ENCODE measurements at places on chromosomes 1 and 21.
A peak's percentile ranks its signal among the peaks of the same experiment; 100 is the strongest.

DNA sequence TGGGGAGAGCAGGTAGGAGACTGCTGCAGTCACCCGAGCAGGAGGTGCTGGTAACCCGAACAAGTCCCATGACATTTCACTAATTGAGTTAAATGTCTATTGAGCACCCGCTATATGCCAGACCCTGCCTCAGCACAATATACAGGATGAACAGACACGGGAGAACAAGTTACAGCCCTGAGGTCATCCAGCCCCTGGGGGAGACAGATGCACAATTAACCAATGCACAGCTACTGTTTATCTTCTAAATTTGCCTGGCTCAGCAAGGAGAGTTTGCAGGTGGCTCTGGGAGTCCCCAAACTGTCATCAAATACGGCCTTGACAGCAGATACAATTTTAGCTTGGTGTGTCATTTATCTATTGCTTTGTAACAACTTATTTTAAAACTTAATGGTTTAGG lies 18.1 kb downstream of the CITED4 start:
- DNase-seq = no peak

- peak; percentile 9 for DNase-seq
Observed at GRCh38 chr1:53642215-53642555, 96.8 kb downstream of the GLIS1 start.

GRCh38 chr1:199246716-199247115 lies 607.9 kb downstream of the PTPRC start:
- no peak for DNase-seq

DNA sequence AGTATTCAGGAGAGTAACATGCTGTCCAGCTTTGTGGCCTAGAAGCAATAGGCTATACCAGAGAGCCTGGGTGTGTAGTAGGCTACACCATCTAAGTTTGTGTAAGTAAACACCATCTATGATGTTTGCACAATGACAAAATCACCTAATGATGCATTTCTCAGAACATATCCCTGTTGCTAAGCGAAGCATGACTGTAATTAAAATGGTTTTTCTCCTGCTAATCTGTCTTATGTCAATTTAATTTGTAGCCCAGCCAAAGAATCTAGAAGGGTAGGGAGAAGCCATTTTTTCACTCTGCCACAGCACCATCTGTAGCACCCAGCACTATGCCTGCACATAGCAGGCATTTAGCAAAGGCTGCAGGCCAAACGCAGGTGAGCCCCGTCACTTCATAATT lies 2.0 kb upstream of the TTC24 start:
- no peak for DNase-seq

GRCh38 chr1:39620659-39621165 lies 18.7 kb downstream of the HEYL start:
- no peak for DNase-seq

- DNase-seq = no peak
Observed at GRCh38 chr21:25578056-25578961, 29.0 kb downstream of the MRPL39 start.

- DNase-seq = no peak
Observed at GRCh38 chr1:201562257-201562656, 23.3 kb downstream of the NAV1 start.

GRCh38 chr1:16243215-16243610 lies 6.2 kb upstream of the CPLANE2 start:
- DNase-seq = no peak

GRCh38 chr1:201361652-201362504 lies 15.6 kb downstream of the TNNT2 start:
- DNase-seq = peak; percentile 43

- no peak for DNase-seq
Observed at GRCh38 chr1:63922848-63923247, 149.0 kb downstream of the ROR1 start.

DNA sequence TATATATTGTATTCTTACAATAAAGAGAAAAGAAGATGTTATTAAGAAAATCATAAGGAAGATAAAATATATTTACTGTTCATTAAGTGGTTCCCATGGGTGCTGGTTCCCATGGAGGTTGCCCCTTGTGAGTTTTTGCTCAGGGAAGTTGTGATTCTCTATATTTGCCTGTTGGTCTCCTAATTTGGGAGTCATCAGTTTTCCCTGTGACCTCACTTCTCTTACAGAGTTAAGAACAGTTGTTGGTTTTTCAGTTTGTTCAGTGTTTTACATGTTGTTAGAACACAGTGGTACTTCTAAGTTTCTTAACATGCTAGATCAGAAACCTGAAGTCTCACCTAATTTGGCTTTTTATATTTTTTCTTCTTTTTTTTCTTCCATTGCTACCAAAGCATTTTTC lies 109.2 kb downstream of the OSBPL9 start:
- no peak for DNase-seq

DNA sequence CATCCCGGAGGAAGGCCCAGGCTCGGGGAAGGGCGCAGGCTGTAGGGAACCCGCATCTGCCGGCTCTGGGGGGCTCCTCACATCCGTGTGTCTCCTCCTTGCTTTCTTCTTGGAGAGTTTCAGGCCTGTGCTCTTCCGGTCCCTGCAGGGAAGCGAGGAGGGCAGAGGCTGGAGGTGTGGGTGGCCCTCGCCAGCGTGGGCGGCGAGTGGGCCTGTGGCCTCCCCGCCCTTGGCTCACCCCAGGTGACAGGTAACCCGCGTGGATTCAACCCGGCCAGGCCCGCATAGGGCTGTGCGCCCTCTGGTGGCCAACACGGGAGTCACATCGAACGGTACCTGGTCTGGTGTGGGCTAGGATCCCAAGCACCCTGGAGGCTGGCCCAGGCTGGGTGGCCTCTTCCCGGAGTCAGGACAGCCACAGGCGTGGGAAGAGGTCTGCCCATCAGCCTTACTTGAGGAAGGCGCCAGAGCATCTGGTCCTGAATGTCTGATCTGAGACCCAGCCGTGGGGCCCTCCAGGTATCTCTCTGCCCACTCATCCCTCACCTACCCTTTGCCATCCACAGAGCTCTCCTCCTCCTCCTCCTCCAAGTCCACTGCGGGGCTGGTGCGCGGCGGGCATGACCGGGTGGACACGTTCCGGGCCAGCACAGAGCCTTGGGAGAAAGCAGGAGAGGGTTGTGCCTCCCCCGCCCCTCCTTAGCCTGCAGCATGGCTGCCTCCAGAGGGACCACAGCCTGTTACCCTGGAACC lies 9.6 kb upstream of the TNFRSF25 start:
- DNase-seq = peak; percentile 85

GRCh38 chr1:162631546-162632191 lies 595 bp upstream of the DDR2 start:
- no peak for DNase-seq

GRCh38 chr1:109499661-109500536 lies 6.0 kb downstream of the CYB561D1 start:
- DNase-seq = peak; percentile 80

GRCh38 chr21:15653710-15654109 lies 76.1 kb upstream of the USP25 start:
- DNase-seq = no peak

- DNase-seq = no peak
Observed at GRCh38 chr1:51686450-51686849, 69.6 kb downstream of the OSBPL9 start.

DNA sequence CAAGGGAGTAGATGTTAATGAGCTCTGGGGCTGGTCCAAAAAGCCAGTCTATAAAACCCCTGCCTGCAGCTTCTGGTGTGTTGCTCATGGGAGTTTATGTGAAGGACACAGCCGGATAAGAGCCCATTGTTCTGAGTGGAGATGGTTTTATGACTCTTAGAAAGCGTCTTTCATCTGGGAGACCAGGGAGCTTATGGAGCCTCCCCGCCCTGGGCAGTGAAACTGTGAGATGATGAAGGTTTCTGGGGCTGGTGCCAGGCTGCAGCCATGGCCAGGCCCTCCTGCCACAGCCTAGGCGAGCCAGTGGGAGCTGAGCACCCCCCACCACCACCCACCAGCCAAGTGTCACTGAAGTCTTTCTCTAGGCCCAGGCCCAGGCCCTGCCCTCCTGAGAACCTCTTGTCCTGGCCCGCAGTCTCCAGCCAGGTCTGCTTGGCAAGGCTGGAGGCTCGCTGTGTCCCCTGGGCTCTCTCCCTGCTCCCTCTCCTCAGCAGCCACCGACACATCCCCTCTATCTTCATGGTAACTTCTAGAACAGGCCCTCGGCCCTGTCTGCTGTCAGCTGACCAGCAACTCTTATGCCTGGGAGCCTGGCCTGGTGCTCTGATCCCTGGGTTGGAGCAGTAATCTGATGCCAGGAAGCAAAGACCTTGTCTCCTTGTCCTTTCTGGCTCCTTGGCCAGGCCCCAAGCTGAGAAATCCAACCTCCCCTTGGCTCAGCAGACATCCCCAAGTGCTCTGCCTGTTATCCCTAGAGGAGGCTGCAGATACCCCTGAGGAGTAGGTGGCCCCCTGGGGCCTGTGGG lies 7.6 kb upstream of the ARHGEF10L start:
- DNase-seq = no peak

- DNase-seq = no peak
Observed at GRCh38 chr1:236724506-236724905, 38.2 kb downstream of the ACTN2 start.

DNA sequence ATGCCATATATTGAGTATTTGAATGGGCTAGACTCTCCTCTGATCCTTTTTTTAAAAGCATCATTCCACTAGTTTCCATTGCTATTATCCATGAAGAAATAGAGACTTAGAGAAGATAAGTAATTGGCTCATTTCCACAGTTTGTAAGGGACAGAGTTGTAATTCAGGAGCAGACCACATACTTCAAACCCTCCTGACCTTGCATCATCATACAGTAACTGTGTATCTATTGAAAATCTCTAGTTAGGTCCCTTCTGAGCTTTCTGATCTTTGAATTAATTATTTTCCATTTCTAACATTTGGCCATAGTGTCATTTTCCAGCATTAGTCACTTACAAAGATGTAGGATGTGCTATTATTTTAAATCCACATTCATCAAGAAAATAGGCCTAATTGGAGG lies 386.5 kb upstream of the ST6GALNAC5 start:
- DNase-seq = no peak

DNA sequence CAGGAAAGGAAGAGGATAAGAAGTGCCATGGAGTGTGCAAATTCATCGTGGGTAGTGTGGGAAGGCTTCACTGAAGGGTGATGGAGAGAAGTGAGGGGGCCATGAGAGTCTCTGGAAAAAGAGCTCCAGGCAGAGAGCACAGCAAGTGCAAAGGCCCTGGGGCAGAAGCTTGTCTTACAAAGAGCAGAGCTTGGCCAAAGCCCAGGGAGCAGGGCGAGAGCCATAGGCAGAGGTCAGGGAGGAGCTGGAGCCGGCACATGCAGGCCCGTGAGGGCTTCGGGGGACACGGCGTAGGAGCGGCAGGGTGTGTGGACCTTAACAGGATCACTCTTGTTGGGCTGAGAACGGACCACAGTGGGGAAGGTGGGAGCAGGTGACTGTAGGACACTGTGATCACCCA lies 83.7 kb upstream of the EDN2 start:
- DNase-seq = no peak

- DNase-seq = no peak
Observed at GRCh38 chr1:216936779-216937178, 213.6 kb upstream of the ESRRG start.

DNA sequence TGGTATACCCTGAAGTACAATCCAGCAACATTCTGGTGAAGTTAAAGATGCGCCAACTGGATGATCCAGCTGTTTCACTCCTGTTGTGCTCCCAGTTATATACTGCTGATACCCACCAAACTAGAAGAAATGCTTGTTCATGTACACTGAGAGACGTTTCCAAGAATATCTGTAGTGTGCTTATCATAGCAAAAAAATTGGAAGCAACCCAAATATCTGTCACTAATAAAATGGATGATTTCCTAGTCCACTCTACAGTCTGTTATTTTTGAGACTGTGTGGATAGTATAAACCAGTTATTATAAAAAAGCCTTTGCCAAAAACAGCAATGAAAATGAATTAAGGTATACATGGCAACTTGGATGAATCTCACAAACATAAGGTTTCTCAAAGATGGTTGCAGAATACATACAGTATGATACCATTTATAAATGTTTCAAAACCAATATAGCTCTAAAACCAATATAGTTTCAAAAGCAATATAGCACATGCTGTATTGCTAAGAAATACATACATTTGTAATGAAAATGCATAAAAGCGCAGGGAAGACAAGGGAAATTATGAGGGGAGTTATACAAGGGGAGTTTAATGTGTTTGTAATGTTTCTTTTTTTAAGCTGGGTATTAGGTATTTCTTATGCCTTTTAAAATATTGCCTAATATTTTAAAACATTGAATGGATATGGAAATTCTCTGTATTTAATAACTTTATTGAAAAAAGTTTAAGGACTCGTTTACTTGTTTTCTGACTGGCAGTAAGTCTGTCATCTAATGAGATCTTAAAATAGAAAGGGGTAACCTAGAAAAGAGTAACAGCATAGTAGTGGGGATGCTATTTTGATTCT lies 36.5 kb downstream of the GPSM2 start:
- DNase-seq = no peak

DNA sequence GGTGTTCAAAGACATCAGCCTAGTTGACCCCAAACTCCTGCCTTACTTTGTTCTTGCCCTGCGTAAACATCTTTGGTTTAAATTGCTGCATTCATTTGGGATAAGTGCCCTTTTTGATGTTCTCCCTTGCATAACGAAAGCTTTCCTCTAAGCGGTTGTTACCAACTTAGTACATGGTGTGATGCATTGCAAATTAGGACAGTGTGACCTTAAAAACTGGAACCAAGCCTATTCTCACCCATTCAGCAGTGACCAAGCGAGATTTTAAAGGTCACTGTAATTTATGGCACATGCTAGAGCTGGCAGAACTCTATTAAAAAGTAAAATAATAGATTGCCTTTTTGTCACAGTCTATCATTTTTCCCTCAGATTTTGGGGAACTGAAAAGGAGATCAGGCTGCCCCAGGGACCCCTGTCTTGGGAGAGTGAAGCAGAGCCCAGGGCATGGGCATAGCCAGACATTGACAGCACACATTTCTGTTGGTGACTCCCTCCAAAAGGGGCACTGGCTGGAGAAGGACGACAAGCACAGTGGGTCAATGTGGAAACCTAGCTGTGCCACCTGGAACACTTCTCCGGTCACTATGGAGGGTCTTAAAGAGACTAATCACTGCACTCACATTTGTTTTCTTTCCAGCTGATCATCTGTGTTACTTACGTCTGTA lies 63.9 kb downstream of the KCNK1 start:
- no peak for DNase-seq

- DNase-seq = no peak
Observed at GRCh38 chr1:7265771-7266371, 480.6 kb downstream of the CAMTA1 start.

DNA sequence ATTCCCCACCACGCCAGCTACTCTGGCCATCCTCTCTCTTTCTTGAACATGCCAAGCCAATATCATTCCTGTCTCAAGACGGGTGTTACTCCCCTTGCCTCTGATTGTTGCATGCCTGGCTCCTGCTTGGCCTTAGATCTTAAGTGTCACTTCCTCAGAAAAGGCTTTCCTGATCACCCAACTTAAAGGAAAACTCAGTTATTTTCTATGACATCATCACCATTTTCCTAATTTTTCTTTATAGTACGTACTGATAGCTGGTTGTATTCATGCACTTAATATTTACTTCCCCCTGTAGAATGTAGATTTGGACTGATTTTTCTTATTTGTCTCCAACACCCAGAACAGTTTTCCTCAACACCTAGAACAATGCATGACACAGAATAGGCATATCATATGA lies 123.8 kb upstream of the TSPAN2 start:
- DNase-seq = no peak
